ENCODE measurements at places on chromosomes 12 and 14.

GRCh38 chr14:60622917-60623257 is 26.4 kb downstream of the SIX1 start:
- DNase-seq = peak; percentile 4

- DNase-seq = no peak
These were observed 16.3 kb downstream of the NDUFA9 start for GRCh38 chr12:4665236-4665635.

GRCh38 chr14:32453857-32454810 is 125.0 kb downstream of the AKAP6 start:
- peak; percentile 28 for DNase-seq

DNA sequence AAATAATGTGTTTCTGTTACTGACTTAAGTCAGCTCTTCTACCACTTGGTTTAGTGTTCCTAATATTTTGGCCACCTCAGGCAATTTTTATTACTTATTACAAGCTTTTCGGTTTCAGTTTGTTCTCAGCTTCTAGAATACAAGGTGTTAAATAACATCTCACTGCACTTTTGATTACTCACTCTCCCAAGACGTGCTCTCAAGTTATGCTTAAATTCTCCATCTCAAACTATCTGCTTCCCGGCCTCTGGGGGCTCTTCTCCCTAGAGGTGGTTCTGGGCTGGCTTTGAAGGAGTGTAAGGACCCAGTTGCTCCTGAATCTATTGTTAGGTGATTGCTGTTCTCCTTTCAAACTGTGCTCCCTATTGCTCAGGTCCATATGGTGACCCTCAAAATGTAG is 193.9 kb upstream of the DDHD1 start:
- DNase-seq = peak; percentile 12

DNA sequence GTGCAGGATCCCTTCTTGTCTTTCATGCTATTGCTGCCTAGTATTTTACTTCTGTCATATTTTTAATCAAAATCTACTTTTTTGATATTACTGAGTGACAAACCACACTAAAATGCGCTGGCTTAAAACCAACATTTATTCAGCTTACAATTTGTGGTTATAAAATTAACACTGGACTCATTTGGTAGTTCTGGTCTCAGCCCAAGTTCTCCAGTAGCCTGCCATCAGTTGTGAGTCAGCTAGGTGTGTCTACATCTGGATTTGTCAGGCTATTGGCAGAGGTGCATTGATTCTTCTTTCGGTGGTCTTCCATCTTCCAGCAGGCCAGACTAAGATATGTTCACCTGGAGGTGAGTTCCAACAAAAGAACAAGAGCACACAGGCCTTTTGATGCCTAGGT is 765.1 kb upstream of the FBXO33 start:
- no peak for DNase-seq

DNA sequence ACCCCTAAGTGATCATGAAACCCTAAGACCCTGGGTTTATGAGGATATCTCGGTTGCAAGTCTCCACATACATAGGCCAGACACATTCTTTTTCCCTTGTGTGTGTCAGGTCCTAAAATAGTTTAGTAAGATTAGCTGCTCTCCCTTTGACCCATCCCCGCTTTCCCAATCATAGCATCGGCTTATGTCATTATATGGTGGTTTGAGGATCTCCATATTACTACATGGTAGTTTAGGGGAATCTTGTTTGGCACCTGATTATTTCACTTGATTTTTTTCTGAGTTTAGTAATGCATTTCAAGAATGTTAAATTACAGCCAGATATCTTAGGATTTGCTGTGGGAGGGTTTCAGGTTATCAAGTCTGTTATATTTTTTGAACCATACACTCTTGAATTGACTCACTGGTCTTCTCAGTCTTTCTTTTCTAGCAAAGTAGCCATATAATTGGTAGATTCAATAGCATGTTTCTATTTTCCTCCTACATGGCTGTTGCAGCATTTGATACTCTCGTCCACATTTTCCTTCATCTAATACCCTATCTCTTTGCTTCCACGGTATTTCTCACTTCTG is 68.3 kb upstream of the TRHDE start:
- DNase-seq = no peak

DNA sequence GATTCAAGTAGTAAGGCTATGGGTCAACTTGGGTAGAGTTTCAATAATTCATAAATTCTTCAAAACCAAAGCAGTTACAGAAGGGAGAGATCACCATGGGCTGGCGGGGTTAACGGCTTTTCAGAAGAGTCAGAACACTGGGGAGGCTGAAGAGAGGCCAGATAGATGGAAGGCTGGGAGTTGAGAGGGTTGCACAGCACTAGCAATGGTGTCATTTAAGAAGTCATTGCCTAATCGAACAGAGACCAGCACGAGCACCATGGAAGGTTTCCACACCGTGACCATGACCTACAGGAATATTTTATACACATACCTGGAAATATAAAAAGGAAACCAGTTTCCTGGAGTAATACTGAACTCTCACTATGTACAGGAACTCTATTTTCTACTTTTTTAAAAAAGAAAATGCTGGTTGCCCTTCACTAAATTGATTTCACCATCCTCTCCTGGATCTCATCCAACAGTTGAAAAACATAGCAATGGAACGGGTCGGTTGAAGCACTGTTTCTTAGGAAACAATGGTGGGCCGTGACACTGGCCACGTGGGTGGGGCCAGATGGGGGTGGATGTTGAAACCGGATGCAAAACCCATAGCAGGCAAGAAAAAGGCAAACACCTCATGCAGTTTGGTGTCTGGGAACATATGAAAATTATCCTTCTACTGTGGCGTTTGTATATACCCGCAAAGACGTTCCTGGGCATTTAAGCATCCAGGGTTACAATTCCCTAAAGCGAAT is 38.0 kb upstream of the RIN3 start:
- DNase-seq = no peak

GRCh38 chr12:2052826-2053678 is at the start of gene CACNA1C:
TSS of gene CACNA1C (plus strand) at chr12:2052987. CDS start at chr12:2053563, 576 bp downstream.
- peak; percentile 67 for DNase-seq

- DNase-seq = peak; percentile 98
These were observed 59.5 kb upstream of the IGF1 start for GRCh38 chr12:102539651-102540553.

GRCh38 chr14:57389646-57390036 is 745 bp upstream of the NAA30 start:
- DNase-seq = no peak

- DNase-seq = no peak
These were observed 13.9 kb downstream of the BAZ2A start for GRCh38 chr12:56616244-56616643.

GRCh38 chr14:96849733-96850132 is 52.6 kb downstream of the VRK1 start:
- DNase-seq = no peak

- DNase-seq = no peak
These were observed 12.7 kb upstream of the PRB2 start for GRCh38 chr12:11408096-11408495.

GRCh38 chr12:47272412-47273190 is 192.8 kb upstream of the AMIGO2 start:
- DNase-seq = peak; percentile 22

DNA sequence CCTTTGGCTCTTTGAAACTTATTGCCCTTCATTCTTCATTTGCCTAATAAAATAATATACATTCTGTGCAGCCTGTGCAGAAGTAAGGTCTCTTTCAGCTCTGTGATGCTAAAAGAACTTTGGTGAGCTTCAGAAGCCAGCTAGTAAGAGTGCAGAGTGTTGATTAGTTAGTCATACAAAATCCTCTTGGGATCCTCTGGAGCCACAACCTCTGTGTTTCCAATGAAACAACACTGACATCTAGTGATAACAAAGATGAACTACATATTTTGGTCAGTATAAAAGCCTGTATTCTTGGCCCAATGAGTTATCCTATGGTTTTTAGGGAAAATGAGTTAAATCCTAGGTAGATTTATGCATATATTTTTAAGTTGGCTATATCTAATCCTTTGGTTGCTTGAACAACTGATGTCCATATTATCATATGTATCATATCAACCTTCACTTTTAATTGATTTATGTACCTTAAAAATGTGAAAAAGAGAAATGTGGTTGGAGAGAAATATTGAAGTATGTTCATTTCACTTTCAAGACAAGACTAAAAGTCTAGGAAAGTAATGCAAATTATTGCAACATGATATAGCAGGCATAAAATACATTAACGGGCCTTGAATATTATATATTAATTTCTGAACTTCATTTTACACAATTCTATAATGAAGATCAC is 158.4 kb downstream of the KLHL28 start:
- DNase-seq = peak; percentile 53

DNA sequence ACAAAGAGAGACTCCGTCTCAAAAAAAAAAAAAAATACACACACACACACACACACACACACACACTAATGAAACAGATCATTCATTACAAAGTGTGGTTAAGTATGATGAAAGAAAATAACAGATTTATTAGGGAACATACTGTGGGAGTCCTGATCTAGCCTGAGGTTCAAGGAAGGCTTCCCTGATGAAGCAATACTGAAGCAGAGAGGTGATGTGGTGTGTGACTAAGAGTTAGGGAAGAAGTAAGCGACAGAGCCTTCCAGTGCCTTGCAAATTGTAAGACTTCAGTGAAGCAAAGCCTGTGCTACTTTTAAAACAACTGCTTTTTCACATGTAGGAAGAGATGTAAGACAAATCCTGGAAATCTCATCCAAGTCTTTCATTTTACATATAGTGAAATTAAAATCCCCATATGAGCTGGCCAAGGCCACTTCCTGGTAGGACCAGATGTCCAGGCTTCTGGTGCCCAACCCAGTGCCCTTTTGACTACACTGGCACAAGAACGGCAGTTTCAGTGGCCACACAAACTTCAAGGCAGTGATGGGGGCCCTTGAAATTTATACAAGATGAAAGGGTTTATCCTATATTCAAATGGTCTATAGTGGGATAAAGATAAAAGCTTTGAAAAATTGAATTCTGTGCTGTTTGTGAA is 86.2 kb downstream of the STON2 start:
- DNase-seq = no peak

DNA sequence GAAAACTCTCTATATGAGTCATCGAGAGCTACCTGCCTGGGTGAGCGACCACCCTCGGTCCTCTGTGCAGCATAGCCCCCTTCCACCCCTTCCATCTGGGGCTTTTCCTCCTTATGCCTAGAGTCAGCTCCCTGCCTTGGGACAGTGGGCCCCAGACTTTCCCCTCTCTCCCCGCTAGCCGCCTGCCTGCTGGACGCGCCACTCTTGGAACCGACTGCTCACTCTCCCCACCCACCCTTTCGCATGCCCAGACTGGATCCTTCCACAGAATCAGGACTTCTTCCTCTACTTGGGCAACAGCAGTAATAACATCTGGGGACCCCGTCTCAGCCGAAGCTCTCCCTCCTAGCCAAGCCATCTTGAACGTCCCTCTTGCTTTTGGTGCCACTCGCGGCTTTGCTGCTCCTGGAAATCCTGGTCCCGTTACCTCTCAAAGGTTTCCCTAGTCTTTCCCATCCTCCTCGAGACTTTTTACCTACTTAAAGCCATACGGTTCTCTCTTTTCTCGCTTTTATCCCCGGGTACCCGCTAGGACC is 671 bp downstream of the ESYT1 start:
- DNase-seq = peak; percentile 36

- peak; percentile 31 for DNase-seq
These were observed 119.0 kb upstream of the SLC38A4 start for GRCh38 chr12:46944771-46945170.

DNA sequence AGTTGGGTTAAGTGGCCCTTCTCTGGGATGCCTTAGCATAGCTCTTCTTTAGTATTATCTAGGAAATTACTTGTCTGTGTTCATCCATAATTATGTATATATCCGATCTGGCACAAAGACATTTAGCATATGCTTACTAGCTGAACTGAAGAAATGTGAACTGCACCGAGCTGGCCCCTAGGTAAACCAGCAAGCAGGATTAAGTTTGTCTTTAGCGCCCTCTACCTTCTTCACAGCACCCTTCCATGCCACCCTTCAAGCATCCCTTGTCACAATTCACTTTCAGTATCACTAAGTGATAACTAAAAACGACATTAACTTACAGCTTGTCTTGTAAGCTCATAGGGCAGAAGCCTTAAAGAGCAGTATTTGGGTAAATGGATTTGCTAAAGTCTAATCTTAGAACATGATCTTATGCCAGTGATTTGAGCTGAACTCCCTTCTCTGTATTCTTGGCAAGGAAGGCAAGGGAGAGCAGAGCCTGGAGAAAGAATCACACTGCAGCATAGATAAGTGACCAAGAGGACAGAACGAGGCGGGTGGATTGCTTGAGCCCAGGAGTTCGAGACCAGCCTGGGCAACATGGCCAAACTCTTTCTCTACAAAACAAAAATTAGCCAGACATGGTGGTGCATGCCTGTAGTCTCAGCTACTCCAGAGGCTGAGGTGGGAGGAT is 2.6 kb upstream of the HAL start:
- peak; percentile 60 for DNase-seq

DNA sequence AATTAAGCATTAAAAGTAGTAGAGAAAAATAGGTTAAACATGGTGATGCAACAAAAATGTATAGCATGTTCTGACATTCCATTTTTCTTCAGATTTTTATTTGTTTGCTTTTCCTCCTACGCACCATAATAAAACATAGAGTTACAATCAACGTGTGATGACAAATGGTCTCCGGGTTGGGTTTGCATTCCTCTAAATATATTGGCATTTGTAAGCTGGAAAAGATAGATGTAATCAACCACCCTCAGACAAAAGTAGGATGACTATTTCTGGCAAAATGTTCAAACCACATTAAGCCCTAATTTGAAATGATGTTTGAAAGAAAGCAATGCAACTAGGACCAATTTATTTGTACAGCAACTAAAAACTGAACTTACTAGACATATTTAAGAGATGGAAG is 58.4 kb downstream of the SLC25A21 start:
- peak; percentile 28 for DNase-seq

GRCh38 chr12:1083151-1083888 is 92.3 kb downstream of the ERC1 start:
- no peak for DNase-seq

- DNase-seq = no peak
These were observed at the start of gene MYBPC1 for GRCh38 chr12:101594700-101595099. TSS of gene MYBPC1 (plus strand) at chr12:101594971. CDS start at chr12:101595071, 100 bp downstream.

DNA sequence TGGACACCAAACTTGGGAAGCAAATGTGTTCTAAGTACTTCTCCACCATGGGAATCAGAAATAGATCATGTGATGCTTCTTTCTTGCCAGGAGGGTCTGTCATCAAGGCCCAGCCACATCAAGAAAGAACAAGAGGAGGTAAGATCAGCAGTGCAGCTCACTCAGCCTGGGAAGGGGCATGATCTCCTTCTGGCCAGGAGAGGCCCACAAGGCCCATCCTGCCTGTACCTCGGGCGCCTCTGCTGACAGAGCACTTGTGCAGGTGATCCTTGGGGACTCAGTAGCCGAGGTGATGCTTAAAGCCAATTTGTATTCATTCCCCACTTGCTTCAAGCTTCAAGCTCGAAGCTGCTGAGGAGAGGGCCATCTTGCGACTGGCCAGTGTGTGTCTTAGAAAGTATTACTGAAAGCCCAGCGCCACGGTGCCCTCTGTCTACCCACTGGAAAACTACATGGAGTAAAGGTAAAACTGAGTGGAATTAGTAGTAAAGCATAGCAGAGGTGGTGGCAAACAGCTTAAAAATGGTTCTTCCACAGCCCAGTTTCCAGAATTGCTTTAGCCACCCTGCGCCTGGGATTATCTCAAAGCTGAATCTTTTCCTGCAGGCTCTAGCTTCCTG is 26.2 kb downstream of the RTRAF start:
- DNase-seq = no peak

Measured in EL (cell line).